ENCODE measurements at places on chromosomes 5 and 9. TPM values are rescaled to one million over a fixed set of nuclear protein-coding genes. Genes with fewer than 3 reads are reported as not detected.

Gene PFN3
- not detected for total RNA-seq

Gene FOXI1
- total RNA-seq = not detected

Gene DMGDH
- 100.0 TPM for total RNA-seq

Gene RPS23
- 585 TPM for total RNA-seq

Gene PCDHGB1
- 0.93 TPM for total RNA-seq

Gene CDC20B
- total RNA-seq = not detected

Gene FUT7
- total RNA-seq = 0.12 TPM

Gene FAM163B
- total RNA-seq = 2.0 TPM

DNA sequence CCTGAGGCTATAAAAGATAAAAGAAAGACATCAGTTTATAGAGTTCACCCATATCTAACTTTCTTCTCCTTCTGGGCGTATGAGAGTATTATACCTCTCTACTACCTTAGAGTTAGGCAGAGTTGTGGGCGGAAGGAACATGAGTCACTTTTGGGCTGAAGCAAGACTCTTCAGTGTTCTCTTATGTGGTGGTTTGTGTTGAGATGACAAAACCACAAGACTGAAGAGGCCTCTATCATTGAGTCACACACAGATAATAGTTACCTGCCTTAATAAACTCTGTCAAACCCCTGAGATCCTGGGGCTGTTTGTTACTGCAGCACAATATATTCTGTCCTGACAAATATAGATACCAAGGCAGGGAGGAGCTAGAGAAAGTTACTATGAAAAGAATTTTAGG is 184.2 kb downstream of the EFNA5 start:
- DNase-seq = no peak

DNA sequence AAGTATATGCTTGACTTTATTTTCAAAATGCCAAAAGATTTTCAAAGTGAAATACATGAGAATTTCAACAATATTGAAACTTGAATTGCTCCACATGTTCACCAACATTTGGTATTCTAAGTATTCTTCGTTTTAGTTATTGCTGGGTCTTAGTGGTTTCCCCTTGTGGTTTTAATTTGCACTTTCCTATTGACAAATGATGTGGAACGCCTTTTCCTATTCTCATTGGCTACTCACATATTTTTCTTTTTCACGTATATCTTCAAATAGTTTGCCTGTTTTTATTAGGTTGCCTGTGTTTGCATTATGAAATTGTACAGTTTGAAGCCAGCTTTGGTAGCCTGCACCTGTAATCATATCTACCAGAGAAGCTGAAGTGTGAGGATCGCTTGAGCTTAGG is 405.7 kb upstream of the IRX2 start:
- no peak for DNase-seq

- peak; percentile 56 for DNase-seq
Observed at GRCh38 chr9:92324889-92325268, 271 bp downstream of the NOL8 start.

GRCh38 chr5:97231025-97231636 is 48.1 kb upstream of the RIOK2 start:
- DNase-seq = no peak

GRCh38 chr5:1506242-1507013 is 17.3 kb downstream of the LPCAT1 start:
- DNase-seq = peak; percentile 16

GRCh38 chr5:80406980-80407734 is 707 bp upstream of the ZFYVE16 start:
- DNase-seq = peak; percentile 66

DNA sequence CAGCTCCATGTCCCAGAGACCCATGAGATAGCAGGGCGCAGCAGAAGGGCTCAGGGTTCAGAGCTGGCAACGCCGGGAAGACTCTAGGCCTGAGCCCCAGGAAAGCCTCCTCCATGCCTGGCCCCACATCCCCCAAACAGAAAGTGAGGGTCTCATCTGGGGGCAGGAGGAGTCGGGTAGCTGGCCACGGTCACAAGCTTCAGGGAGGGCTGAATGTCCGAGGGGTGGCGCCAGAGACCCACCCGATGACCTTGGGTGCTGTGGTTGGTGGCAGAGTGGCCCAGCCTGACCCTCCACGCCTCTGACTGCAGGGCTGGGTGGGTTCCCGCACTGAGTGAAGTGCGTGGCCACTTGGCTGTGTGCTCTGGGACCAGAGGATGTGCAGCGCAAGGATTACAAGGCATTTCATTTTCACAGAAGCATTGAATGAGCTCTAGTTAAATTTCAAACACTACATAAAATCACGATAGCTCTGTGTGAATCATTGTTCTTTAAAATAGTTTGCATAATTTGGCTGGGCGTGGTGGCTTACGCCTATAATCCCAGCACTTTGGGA is 3.0 kb downstream of the C8G start:
- peak; percentile 68 for DNase-seq

GRCh38 chr9:78158286-78158685 is 77.6 kb upstream of the CEP78 start:
- no peak for DNase-seq
